G401 (cell line): ENCODE measurements at places on chromosomes 13 and 19. TPM values are rescaled to one million over a fixed set of nuclear protein-coding genes. Genes with fewer than 3 reads are reported as not detected.

- no peak for DNase-seq
Observed at GRCh38 chr19:22260499-22260898, 25.7 kb upstream of the ZNF729 start.

DNA sequence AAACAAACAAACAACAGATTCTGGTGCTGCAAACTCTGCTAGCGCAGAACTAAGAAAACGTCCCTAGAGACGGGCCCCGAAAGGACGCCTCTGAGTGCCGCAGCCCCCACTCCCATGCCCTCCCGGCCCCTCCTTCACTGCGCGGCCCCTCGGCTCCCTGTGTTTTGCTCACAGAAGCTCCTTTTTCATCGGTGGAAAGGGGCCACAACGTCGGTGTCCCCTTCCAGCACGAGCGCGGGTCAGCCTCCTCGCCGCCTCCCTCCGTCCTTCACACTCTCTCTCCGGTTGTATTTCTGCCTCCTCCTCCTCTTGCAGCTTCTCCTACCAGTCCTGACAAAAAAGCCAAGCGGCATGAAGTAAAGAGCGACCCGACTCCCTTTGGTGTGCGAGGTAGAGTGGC is 14.8 kb upstream of the F7 start:
- no peak for DNase-seq

The KLK3 gene
- not detected in 2 replicates for total RNA-seq

The ELSPBP1 gene
- not detected in 2 replicates for total RNA-seq

The CBLC gene
- total RNA-seq: not detected in 2 replicates
